ENCODE measurements at places on chromosomes 5 and 9.

- no peak for DNase-seq
These were observed 46.0 kb downstream of the SHB start for GRCh38 chr9:38022995-38023394.

- no peak for DNase-seq
These were observed 1416.0 kb downstream of the EFNA5 start for GRCh38 chr5:106254784-106255183.

DNA sequence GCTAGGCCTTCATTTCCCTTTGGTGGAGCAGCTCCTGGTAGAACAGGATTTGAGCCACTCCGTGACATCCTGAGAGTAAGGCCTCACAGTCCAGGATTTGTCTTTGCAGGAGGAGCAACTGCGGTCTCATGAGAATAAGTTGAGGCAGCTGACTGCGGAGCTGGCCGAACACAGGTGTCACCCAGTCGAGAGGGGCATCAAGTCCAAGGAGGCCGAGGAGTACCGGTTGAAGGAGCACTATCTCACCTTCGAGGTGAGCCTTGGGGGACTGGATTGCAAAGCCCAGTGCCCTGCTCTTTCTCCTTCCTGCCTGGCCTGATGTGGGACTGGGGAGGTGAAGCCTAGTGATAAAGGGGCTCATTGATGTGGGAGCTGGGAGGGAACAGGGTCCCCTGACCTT, 44.3 kb downstream of the PSD2 start:
- no peak for DNase-seq

GRCh38 chr5:109410389-109411148, 795 bp upstream of the PJA2 start:
- DNase-seq = peak; percentile 81

GRCh38 chr5:171693412-171693811, 92.2 kb upstream of the SMIM23 start:
- DNase-seq = peak; percentile 58

GRCh38 chr5:2879701-2880100, 128.2 kb upstream of the IRX2 start:
- DNase-seq = no peak

DNA sequence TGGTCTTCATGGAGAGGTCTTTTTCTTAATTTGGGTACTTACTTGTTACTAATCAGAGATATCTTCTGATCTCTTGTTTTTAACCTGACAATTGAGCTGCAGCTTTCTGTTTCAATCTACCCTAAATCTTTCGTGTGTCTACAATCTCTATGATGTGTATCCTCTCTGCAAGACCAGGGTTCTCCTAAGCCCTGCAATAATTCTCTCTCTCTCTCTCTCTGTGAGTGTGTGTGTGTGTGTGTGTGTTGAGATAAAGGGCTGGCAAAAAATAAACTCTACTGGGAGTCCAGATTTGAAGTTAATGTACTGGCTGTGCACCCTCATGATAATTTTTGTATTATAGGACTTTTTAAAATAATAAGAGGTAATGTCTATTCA, 57.8 kb upstream of the FBXL7 start:
- DNase-seq = no peak

DNA sequence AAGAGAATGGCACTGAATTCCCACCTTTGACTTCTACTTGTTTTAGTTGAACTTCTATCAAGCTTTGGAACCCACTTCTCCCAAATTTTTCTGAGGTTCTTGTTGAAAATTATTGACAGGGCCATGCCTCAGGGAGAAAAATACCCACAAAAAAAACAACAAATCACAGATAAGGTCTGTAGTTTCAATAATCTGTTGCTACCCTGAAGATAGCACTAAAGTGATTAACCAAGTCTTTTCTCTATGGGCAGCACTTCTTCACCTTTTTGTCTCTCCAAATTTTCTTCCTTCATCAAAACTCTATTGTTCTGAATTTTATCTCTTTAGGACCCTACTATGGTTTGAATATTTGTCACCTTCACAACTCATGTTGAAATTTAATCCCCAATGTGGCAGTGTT, 154.3 kb upstream of the FGF10 start:
- no peak for DNase-seq

- no peak for DNase-seq
These were observed 99.4 kb downstream of the OXCT1 start for GRCh38 chr5:41770799-41771198.

DNA sequence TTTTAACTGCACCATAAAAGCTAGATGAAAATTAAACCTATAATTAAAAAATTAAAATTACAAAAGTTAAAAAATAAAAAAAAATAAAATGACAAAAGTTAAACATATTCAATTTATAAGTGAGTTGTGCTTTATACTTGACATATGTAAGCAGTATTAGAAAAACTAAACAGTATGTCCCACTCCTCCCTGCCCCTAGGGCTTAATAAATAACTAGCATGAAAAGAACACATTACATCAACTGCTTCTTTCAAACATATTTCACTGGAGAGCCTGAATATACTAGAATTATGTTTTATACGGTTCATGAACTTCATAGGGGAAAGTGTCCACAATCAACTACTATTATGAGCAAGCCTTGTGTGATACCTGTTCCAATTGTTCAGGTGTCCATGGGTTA, 47.6 kb downstream of the ECPAS start:
- DNase-seq = no peak

GRCh38 chr5:91189480-91190313, 193.4 kb downstream of the ARRDC3 start:
- peak; percentile 71 for DNase-seq

GRCh38 chr9:14866200-14866749, 44.0 kb downstream of the FREM1 start:
- no peak for DNase-seq

- no peak for DNase-seq
These were observed 1.6 kb upstream of the GDA start for GRCh38 chr9:72147676-72148075.

DNA sequence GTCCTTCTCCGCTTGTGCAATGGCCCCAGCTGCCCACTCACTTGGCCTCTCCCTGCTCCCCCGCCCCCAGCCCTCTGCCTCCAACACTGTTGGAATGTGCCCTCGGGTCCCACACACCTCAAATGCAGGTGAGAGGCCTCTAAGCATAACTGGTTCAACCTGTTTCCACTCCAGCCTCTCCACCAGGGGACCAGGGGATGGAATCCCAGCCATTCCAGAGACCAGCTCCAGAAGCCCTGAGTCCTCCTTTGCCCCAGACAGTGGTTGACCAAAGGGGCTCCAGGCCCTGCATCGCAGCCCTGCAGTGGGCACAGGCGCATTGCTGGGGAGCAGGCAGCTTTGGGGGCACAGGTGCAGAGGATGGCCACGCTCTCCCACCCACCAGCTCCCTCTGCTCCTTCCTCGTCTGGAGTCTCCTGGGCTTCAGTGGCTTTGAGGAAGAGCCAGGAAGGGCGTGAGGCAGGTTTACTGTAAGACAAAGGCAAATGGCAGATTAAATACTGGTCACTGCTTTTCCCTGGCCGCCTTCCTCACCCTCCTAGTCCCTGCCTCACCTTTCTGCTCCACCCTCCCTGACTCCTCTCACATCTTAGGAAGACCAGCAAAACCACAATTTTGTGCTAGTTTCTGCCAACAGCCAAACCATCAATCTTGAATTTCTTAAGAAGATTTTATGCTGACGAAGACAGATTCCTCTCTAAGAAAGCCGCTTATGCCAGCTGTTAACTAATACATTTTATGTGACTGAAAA, 29.1 kb upstream of the IRX2 start:
- DNase-seq = no peak

DNA sequence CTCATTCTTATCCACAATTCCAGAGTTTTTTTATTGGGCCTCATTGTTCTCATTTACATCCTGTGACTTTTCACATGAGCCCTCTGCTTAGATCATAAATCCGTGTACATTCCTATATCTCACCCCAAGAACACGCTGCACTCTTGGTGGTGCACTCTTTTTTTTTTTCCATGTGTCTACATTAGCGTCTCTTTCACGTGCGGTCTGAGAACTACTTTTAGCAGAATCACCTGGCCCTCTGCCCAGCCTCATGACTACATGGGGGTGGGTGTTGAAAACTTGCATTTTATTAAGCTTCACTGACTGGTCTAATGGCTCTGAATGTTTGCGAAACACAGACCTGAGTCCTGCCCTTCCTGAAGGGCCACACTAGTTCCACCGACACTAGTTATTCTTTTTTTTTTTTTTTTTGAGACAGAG, 18.6 kb downstream of the C9orf57 start:
- no peak for DNase-seq

DNA sequence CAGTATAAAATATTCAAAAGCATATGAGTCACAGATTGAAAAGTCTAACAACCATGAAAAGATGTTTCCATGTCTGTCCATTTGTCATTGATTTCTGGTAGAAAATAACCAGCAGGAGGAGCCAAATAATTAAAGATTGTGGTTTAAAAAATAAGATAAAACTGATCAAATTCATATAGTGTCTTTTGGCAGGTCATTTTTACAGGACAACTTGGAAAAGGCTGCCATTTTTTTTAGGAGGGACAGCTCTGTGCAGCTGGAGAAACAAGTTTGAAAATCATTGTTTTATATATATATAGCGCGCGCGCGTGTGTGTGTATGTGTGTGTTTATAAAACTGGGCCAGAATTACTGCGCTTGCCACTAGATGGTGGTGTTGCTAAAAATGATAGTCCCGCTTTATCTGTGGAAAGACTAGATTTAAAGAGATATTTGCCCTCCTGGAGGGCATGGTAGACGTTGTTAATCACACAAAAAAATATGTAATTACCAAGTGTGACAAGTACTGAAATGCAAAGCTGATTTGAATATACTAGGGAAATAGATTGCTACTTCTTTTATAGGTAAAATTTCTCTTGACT, 1.3 kb upstream of the TRMO start:
- peak; percentile 77 for DNase-seq

- DNase-seq = no peak
These were observed 278.8 kb downstream of the ENC1 start for GRCh38 chr5:74361406-74362358.

DNA sequence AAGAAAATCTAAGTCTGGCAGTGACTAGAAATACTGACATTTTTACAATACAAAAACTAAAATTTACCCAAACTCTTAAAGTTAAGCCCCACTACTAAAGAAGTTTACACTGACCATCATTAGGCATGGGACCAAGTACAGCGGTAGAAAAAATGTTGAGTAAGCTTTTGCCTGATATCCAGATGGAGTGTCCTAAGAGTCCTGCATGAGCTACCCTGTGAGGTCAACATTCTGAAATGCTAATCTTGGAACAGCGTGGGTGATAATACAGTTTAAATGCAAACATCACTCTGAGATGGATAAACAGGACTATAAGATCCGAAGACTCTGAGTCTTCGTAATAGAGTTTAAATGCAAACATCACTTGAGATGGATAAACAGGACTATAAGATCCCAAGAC, 189.7 kb downstream of the DCP2 start:
- DNase-seq = no peak

GRCh38 chr9:81566074-81566698, 123.2 kb downstream of the TLE1 start:
- no peak for DNase-seq

- DNase-seq = no peak
These were observed 349.8 kb upstream of the DAB2 start for GRCh38 chr5:39774605-39775004.

GRCh38 chr5:91030521-91031401, 352.4 kb downstream of the ARRDC3 start:
- DNase-seq = no peak

GRCh38 chr5:111618623-111619271, 106.4 kb upstream of the STARD4 start:
- DNase-seq = no peak

DNA sequence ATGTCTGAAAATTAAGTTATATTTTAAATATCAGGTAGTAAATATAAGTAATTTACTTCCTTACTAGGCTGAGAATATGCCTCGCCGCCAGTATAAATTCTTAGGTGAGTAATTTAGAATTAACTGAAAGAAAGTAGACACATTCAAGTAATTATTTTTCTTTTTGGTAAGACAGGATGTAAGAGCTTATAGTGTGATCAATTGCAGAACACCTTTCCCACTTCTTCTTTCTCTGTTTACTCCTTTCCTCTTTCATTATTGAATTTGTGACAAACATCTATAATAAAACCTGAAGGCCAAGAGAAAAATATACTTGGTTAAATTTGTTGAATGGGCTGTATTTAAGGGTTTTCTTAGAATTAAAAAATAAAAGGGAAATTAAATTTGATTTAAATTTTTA, 195.1 kb upstream of the CDKN2B start:
- DNase-seq = no peak

DNA sequence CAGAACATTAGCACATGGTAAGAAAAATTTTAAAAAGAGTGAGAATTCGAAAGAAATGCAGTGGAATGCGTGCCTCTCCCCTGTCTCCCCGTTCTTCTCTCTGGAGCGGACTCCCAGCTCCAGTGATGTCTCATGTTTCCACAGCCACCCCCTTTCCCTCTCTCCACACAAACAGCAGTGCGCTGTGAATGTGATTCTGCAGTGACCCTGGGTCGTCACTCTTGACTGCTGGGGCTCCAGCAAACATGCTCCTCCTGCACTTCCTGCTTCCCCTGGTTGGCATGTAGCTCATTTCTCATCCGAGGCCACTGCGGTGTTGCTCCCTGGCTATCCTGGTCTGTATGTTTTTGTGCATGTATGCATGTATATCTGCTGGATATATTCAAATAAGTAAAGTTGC, 13.3 kb downstream of the PHF2 start:
- no peak for DNase-seq

DNA sequence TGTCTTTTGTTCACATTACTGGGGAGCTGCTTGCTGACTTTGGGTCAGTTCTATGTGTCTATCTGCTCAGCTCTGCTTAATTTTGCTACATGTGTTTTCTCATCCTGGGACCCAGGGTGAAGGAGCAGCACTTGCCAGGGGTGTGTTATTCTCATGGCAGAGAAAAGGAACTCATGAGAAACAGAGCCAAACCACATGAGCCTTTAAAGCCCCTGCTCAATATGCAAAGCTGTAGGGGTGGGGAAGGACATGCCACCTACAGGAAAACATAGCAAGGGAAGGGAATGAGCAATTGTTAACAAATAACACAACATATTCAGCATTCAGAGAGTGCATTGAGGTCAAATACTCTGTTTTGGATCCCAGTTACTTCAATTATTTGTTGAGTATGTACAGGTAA, 290.9 kb downstream of the CDK5RAP2 start:
- DNase-seq = no peak

- no peak for DNase-seq
These were observed 45.7 kb downstream of the SH3GL2 start for GRCh38 chr9:17624571-17624970.

GRCh38 chr9:91285729-91286353, 75.9 kb downstream of the AUH start:
- no peak for DNase-seq

GRCh38 chr5:56610093-56610698, 205.2 kb upstream of the MAP3K1 start:
- no peak for DNase-seq

DNA sequence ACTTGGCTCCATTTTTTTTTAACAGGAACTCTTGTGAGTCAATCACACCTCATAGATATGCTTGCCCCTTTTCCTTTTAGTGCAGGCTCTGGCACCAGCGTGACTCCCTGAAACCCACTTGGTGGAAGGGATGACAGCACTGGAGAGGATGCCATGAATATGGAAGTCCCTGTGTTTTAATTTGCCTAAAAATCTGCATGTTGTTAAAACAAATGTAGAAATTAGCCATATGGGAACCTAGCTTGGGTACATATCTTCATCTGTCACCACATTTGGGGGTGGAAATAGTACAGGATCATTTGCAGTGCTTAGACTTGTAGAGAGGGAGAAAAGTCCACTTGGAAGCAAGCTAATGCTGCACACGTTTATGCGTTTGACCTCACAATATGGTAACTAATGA, 179.0 kb downstream of the EBF1 start:
- no peak for DNase-seq

- DNase-seq = no peak
These were observed 419.5 kb upstream of the TLE4 start for GRCh38 chr9:79152306-79152705.

All from left forelimb (tissue), 1 donor.